Cerebellar cortex (tissue), 1 donor: ENCODE measurements at places on chromosomes 3 and 15.
A peak's percentile ranks its signal among the peaks of the same experiment; 100 is the strongest.

GRCh38 chr3:148718982-148719862, 21.5 kb downstream of the AGTR1 start:
- DNase-seq: peak; percentile 21

GRCh38 chr3:56145410-56145809, 322.9 kb downstream of the ERC2 start:
- no peak for DNase-seq

DNA sequence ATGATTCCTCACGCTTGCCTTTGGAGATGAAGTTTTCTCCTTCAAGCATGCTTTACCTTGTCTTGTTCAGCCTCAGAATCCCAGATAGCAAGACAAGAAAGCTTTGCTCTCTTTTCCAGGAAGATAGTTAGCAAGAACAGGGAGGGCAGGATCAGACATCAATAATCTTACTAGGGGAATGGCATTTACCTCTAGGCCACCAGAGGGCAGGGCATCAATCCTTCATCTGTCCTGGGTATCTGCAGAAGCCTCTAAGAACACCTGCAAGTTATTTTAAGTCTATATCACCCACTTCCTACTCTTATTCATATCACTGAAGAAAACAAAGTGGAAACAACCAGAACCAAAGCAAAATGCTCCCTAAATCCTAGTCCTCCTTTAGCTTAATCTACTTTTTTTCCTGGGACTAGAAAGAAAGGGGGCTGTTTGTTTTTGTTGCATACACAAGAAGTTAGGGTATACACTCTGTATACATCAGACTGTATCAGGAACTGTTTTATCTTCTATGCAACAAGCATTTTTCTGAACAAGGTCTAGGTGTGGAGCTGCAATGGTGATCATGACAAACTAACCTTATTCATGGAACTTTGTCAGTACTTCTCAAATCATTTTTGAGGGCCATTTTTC, 862.5 kb downstream of the CADM2 start:
- DNase-seq: peak; percentile 21

- DNase-seq: no peak
These were observed 15.3 kb downstream of the SCG3 start for GRCh38 chr15:51696566-51696965.
